ENCODE measurements at places on chromosomes 11 and 22. TPM values are rescaled to one million over a fixed set of nuclear protein-coding genes. Genes with fewer than 3 reads are reported as not detected.

DNA sequence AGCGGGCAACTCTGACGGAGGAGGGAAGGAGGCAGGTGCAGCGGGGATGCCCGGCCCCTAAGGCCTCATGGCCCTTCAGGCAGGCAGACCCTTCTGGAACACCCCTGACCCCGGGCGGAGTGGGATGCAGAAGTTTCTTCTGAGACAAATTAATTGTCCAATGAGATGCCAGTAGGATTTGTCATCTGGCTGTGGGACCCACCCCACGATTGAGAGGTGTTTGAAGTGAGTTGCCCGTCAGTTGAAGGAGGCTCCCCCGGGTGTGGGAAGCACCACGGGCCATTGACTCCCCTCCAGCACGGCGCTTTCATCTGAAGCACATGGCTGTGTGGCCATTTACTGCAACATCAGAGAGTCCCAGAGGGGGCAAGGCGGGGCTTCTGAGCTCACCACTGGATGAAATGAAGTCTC lies 527.8 kb downstream of the BRD1 start:
- no peak for DNase-seq

DNA sequence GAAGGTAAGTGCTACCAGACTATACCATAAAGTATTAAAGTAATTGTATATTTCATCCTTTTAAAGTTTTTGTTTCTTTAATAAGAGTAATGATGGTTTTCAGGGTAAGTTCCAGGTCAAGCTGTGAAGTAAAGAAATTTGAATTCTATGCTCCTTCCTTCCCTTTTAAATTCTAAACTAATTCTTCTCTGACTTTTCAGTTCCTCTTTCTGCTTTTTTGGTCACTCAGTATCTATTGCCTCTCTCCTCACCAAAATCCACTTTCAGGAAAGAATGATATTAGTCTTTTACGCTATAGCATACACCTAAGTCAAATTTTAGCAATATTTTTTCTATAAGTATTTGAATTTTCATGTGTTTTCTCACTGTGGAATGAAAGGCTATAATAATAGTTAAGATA lies 8.2 kb downstream of the MMP8 start:
- no peak for DNase-seq

Gene GGT5
- total RNA-seq, result 24.9 TPM

DNA sequence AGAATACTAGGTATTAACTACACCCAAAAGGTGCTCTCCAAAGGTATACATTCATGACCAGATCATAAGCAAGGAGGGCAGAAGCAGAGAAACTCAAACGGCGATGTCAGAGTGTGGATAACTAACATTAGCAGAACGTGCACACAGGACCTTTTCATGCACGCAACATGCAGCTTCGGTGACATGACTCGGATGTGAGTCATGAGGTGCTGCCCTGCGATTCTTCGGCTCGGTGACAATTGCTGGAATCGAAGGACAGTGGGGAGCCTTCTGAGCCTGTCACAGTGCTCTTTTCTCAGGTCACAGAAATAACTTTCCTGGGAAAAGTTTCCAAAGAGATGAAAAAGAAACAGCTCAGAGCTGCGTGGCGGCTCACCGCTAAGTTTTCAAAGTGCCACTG lies 418.5 kb upstream of the SYN3 start:
- no peak for DNase-seq

Gene KRTAP5-10
- total RNA-seq, result not detected

Gene KRTAP5-7
- total RNA-seq, result not detected

DNA sequence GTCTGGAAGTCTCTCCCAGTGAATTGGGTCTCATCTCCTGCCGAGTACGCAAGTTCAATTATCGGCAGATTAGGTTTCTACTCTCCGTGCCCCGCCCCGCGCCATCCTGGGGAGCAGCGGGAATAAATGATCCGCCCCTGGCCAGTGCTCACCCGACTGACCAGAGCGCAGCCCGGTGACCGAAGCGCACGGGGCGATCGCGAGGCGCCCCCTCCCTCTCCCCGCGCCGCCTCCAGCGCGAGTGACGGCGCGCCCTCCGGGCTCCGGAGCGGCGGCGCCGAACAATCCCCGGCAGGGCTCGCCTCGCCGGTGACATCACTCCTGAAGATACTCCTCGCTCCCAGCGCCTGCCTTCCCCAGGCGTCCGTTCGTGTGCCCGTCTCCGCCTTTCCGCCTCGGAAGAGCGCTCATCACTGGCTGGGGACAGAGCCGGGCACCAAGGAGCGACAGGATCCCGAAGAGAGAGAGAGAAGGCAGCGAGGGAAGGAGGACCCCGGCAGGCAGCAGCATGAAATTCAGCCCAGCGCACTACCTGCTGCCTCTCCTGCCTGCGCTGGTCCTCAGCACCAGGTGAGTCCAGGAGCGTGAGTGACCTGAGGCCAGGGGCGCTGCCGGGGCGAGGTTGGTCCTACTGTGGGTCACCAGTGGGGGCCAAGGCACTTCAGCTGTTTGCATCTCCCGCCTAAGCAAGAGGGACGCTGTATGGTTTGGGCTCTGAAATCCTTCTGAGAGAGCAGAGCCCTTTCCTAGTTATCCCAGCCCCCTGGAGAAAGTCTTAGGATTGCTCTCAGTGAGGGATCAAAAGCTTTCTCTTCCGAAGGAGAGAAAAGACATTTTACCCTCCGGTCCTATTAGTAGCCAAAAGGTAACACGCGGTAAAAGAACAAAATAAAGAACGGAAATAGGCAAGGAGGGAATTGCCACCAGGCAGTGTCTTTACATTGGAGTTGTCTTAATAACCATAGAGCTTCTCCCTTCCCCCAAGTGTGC lies at the start of gene LUZP2:
Gene LUZP2 (plus strand): TSS at position 318 of the 990 bp plus-strand sequence.
- peak; percentile 30 for DNase-seq

Gene POU2F3
- total RNA-seq, result not detected

GRCh38 chr11:124518989-124519451 lies 24.4 kb downstream of the OR8B12 start:
- no peak for DNase-seq

DNA sequence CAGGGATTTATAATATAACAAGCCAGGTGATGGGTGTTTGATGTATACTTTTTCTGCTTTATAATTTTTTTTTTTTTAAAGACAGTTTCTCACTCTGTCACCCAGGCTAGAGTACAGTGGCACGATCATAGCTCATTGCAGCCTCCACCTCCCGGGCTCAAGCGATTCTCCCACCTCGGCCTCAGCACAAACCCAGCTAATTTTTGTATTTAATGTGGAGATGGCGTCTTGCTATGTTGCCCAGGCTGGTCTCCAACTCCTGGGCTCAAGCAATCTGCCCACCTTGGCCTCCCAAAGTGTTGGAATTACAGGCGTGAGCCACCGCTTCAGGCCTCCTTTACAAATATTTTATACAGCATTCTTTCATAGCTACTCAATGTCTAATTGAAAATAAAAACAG lies 48.6 kb downstream of the MORC2 start:
- DNase-seq, result no peak

Gene CCDC188
- total RNA-seq, result not detected

DNA sequence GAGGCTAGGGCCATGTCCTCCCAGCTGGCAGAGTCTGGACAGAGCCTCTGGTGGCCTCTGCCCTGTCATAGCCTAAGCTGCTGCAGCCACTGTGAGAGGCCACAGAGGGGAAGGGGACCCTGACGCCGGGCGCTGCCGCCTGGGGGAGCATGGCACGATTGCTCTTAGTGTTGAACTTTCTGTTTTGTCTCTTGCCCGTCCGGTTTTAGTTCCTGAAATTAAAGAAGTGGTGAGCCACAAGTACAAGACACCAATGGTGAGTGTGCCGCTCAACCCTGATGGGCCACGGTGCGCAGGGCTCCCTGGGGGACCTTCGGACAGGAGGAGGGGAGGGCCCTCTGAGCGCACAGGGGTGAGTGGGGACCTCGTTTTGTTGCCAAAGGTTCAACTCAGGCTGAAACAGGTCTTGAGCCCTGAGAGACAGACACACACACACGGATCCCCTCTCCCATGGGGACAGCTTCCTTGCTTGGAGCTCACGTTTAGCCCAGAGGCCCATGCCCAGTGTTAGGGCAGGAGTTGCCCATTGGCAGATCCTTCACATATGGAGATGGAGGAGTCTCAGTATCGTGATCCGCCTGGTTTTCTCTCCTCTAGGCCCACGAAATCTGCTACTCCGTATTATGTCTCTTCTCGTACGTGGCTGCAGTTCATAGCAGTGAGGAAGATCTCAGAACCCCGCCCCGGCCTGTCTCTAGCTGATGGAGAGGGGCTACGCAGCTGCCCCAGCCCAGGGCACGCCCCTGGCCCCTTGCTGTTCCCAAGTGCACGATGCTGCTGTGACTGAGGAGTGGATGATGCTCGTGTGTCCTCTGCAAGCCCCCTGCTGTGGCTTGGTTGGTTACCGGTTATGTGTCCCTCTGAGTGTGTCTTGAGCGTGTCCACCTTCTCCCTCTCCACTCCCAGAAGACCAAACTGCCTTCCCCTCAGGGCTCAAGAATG lies 23.8 kb downstream of the MYBPC3 start:
- no peak for DNase-seq

DNA sequence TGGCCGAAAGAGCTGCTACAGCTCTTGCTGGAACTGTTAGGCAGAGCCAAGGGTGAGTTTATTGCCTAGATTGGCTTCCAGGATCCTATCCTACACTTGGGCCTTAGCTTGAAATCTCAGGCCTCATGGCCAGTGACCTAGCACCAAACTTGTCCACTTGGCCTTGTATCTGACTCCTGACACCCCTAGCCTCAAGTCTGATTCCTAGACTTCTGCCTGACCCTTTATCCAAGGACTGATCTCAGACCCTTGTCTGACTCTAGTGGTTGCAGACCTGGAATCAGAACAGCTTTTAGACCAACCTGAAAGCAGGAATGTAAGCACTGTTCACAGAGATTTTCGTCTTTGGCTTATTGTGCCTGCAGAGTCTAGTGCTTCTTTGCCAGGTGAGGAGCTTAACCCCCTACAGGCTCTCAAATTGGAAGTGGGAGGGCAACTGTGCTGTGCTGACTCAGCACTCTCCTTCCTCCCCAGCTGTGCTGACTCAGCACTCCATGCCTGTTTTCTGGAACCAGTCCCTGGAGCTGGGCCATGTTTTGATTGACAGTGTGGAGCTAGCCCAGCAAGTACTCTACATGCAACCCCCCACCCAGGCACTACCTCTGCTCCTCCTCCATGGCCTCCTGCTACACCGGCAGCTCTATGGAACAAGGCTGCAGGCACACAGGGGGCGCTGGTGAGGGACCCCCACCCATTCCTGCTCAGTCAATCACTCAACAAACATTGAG lies 35.1 kb downstream of the RRP8 start:
- DNase-seq, result peak; percentile 87

DNA sequence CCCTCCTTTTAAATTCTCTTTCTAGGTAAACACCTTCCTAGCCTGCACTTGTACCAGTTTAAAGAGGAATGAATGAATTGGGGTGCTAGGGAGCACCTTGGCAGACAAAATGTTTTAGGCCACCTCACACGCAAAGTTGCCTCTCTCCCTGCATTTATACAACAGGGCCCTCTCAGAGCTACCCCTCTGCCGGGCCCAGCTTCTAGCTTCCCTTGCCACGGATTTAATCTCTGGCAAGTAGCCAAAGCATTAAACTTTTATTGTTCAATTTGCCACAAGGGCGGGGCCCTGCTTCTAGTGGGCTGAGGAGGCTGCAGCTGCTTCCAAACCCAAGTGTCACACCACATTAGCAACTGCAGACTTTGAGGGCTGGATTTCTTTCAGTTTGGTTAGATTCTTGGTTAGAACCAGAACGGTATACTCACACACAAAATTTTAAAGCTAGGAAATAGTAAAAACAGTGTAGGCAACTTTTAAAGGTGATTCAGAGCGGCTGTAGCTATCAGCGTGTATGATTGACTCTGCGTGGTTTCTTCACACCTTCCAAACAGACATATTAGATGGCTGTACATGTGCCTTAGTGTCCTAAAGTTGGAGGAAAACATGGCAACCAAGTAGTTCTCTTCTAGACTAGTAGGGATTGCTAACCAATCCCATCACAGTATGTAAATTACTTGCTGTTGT lies 6.5 kb downstream of the KREMEN1 start:
- peak; percentile 34 for DNase-seq

Gene GRAMD1B
- total RNA-seq, result 3.4 TPM

- peak; percentile 89 for DNase-seq
These were observed 380.1 kb downstream of the LARGE1 start for GRCh38 chr22:33539902-33540751.

DNA sequence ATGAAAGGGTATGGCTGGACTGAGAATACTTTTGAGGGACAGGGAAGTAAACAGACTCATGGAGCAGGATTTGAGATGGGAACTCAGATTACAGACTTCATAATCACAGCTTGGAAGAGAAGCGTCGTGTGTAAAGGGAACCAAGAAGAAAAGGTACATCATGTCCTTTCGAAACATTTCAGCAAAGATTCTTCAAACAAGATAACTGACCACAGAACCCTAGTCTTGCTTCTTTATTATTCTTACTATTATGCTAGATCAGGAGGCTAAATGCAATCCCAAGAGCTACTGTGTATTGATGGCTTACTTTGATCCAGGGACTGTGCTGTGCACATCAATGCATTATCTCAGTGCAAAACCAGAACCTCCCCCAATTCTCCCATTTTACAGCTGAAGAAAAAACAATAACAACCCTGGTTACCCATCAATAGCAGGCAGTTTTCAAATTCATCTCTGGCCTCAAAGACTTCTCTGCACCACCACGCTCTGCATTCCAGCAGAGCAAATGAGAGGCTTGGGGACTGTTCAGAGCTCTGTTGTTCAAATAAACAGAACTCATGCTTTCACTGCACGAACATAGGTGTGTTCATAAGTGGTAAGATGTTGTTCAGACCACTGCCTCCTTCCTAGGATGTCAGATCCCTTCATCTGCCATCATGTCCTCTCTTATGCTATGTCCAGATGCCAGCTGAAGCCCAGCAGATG lies 104.8 kb upstream of the NAV2 start:
- no peak for DNase-seq

Gene TMEM9B
- 62.5 TPM for total RNA-seq

DNA sequence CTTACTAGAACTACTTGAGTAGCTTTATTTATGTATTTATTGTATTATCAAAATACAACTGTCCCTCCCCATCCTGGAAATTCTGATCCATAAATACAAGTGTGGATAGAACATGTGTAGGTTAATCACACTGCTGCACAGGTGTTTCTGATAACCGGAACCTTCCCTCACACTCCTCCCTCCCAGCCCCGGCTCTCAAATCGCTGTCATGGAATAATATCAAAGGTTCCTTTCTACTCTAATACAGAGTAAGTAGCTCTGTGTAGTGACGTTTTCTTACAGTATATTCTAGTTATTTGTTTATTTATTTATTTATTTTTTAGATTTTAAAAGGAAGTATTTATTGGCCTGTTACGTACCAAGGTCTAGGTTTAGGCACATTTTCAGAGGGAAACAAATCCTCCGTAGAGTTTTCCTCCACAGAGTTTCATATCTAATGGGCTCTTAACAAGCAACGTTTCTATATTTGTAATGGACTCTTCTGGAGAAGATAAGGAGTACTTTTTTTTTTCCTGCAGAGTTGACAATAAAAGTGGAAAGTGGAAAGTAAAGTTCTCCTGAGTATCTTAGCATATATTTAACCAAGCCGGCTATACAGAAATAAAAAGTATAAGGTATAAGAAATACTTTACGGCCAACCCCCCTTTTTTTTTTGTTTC lies 129.0 kb upstream of the CARD18 start:
- DNase-seq, result no peak

DNA sequence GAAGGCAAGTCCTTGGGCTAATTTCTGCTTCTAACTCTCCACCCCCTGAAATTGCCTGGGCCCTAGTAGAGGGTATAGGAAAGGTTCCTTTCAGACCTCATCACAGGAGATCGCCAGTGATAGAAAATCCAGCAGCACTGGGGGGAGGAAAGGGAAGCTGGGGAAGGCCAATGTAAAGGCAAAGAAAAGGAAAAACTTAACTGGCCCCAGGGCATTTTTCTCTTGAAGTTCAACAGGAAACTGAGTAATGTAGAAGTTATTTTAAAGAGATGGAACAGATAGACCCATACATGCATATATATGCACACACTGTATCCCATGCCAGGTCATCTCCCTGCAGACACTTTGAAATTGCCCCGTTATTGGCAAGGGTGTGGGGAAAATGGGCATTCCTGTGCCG lies 134.0 kb downstream of the TRIM44 start:
- DNase-seq, result no peak
